ENCODE measurements at places on chromosomes 12 and 14. TPM values are rescaled to one million over a fixed set of nuclear protein-coding genes. Genes with fewer than 3 reads are reported as not detected.

Gene ZNF891
- total RNA-seq: 6.2 TPM

Gene B4GALNT3
- total RNA-seq: 36.1 TPM

- DNase-seq: no peak
Observed at GRCh38 chr12:44696542-44696941, 179.6 kb downstream of the NELL2 start.

DNA sequence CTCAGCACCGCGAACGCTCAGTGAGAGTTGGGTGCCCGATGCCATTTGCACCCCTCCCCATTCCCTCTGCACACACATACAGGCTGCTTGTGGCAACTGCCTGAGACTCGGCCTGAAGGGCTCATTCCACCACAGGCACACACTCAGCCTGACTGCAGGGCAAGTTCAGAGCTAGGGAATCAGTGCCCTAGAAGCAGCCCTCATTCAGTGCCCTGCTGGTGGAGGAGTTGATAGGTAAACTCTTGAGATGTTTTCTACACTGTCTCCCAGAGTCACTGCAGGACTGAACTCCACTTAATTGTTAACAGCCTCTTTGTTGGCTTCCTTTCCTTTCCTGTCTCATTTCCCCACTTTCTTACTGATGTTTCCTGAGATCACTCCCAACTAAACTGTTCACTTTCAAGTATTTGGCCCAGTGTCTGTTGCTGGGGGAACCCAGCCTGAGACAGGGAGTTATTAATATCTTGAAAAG is 16.9 kb downstream of the PPP1R36 start:
- DNase-seq: peak; percentile 14

DNA sequence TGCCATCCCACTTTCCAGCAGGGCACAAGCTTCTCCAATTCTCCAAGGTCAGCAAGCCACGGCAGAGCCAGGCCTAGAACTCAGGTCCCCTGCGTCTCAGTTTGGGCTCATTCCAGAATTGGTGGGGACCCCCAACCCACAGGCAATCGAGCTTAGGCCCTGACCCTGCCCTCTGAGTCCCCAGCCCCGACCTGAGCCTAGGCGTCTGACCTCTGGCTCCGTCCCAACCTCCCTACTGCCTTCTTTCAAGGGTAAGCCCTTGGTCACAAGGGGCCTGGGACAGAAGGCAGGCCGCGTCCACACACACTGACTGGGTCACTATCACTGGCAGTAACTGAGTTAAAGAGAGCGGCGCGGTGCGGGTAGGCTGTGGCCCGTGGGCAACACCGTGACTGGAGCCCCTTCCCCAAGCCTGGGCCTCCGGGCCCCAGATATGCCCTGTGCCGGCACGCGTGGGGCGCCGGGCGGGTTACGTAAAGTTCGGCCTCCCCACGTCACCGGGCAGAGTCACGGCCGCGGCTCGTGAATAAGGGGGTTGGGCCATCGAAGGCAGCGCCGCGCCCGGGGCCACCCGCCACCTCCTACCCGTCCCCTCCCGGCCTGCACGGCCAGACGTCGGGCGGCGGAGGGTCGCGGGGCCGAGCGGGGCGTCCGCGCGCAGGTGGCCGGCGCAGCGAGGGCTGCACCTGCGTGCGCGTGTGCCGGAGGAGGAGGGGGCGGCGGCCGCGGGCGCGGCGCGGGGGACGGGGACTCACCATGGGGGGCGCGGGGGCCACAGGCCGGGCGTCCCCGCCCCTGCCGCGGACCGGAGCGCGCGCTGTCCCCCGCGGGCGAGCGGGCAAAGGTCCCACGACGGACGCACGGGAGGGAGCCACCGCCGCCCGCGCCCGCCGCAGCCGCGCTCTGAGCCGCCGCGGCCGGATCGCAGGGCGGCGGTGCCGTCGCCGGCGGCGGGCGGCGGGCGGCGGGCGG is 516 bp downstream of the ANKRD9 start:
- peak; percentile 30 for DNase-seq

GRCh38 chr12:54141431-54142113 is 47.2 kb downstream of the SMUG1 start:
- peak; percentile 56 for DNase-seq

- DNase-seq: no peak
Observed at GRCh38 chr12:92418381-92418780, 272.7 kb upstream of the BTG1 start.

Gene LMO3
- total RNA-seq: 171 TPM

DNA sequence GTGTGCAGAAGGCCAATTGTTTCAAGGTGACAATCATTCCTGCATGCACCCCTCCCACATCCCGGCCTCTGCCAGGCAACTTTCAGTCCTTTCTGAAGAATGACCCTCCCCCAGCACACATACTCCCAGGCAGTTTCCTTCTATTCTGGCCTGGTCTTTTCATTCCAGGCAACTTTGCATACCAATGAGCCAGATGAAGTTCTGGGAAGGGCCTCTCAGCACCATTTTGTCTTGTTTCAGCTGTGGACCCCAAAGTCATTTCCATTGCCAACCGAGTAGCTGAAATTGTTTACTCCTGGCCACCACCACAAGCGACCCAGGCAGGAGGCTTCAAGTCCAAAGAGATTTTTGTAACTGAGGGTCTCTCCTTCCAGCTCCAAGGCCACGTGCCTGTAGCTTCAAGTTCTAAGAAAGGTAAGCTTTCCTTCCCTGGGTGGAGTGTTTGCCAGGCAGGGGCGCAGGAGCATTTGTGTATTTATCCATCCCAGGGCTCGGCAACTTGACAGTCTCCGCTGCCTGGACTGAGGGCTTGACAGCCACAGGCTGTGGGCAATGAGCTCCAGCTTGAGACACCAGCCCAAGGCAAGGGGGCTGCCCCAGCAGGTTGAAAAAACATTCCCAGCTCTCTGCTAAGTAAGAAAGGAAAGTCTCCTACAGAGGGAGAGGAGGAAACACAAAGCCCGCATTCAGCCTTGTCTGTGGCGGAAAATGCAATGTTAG is 16.4 kb downstream of the BCL2L14 start:
- DNase-seq: no peak

DNA sequence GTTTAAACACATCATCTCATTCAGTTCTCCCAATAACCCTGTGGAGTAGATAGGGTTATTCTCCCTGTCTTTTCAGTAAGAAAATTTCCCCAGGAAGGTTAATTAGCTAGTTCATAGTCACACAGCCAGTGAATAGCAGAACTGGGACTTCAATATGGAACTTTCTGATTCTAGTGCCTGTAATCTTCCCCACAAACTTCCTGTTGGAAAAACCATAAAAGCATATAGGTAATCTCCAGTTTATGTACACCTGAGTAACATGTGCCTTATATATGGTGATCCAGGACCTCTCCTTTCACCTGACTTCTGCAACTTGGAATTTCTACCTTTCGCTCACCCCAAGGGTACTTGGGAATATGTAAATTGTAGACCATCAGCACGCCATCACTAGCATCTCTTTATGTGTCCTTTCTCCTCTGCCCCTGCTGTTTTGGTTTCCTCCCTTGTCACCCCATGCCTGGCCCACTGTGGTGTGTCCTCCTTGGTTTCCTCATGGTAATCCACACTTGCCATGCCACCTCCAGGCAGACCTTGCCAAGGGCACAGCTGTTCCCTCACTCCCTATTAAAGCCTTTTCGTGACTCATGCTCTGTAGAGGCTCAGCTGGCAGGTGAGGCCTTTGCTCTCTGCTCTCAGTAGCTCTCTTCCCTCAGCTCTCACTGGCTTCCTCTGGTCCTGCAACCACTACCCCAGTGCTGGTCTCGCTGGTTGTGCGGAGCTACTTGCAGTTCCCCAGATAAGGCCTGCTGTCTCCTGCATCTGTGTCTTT is 16.7 kb downstream of the TBC1D30 start:
- DNase-seq: no peak

DNA sequence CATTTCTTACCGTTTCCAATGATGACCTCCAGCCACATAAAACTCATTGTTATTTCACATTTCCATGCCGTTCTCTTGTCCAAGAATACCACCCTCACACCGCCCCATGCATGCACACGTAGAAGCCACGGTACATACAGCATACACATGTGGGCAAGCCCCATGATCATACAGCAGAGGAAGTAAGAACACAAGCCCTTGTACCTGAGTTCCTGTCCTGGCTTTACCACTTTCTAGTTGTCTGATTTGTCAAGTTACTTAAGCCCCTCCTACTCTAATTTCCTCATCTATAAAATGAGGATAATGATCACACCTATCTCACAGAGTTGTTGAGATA is 59.9 kb downstream of the DUSP16 start:
- no peak for DNase-seq

Gene SLC17A8
- total RNA-seq: 0.43 TPM

- DNase-seq: no peak
Observed at GRCh38 chr14:39247256-39247655, 13.5 kb downstream of the MIA2 start.

- DNase-seq: no peak
Observed at GRCh38 chr12:65853489-65854157, 29.3 kb downstream of the HMGA2 start.

DNA sequence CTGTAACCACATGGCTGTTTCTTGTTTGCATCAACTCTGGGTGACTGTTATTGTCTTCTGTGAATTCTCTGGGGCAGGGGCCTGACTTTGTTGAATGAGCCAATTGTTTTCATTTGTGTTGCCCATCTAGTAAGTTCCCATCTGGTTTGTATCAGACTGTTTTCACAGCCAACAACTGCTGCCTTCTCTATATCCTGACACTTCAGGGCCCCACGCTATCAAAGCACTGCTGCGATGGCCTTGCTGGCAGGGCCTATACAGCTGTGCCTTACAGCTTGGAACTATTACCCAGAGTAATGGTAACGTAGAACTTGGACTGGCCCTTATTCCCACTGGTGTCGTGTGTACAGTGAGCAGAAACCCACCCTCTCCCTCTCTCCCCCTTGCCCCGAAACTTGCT is 104.3 kb upstream of the DACT1 start:
- peak; percentile 78 for DNase-seq

Gene ACOT2
- total RNA-seq: 23.6 TPM

GRCh38 chr12:104505095-104505818 is 48.5 kb downstream of the CHST11 start:
- DNase-seq: no peak

DNA sequence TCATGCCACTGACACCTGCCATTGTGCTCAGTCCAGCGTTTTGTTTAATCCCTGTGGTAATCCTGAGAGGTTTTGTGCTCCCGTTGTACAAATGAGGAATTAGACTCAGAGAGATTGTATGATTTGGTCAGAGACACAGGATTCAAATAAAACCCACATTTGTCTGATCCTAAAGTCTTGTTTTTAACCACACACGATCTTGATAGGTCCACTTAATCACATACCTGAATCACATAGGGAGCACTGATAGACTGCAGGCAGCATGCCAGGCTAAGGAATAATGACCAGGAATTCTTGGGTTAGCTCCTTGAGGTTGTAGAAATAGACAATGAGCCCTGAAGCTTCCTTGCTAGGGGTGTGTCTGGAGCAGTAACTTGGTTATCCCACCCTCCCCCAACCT is 202.6 kb upstream of the RGS6 start:
- DNase-seq: no peak

GRCh38 chr14:77407158-77407557 is 16.2 kb downstream of the NOXRED1 start:
- DNase-seq: no peak

DNA sequence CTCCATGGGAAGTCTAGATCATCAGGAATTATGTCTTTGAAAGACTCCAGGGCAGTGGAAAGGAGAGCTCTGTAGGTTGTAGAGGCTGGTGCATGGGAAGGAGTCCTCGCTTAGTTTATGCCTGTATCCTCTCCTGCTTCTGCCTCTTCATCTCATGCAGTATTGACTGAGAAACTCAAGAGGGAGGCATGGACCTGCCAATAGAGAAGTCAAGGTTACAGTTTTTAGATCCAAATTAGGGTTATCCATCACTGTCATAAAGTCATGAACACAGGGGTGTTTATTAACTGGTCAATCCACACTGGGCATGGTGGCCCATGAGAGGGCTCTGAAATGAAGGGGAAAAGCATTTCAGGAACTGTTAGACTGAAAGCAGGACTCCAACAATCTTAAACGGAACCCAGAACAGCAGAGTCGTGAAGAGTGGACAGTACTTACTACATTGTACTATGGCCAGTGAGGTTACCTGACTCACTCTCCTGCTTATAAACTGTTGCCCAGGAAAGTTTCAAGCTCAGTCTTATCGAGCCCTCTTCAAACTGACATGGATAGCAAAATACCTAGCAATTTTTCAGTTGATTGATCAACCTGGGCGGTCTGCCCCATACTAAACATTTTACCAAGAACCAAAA is 30.1 kb upstream of the DHRS7 start:
- DNase-seq: no peak

Gene GUCY2C
- not detected for total RNA-seq

Gene TSPAN9
- total RNA-seq: 40.1 TPM

DNA sequence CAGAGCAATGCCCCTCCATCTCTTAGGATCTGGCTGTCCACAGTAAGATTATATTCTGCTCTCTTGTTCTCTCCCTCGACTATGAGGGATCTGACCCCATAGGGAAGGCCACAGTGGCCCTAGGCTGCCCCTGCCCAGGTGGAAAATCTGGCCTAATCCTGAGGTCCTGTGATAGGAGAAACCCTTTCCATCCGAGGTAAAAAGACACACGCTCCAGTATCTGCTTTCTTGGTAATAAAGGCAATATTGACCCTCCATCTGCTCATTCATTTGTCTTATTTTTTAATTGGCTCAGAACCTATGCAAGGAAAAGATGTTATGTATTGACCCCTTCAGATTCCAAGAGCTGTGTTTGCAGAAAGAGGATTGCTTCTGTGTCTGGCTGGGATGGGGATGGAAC is 9.7 kb downstream of the KRT76 start:
- no peak for DNase-seq

Gene ABCC9
- total RNA-seq: 33.4 TPM

GRCh38 chr14:62117751-62118105 is 355.5 kb downstream of the SNAPC1 start:
- no peak for DNase-seq

DNA sequence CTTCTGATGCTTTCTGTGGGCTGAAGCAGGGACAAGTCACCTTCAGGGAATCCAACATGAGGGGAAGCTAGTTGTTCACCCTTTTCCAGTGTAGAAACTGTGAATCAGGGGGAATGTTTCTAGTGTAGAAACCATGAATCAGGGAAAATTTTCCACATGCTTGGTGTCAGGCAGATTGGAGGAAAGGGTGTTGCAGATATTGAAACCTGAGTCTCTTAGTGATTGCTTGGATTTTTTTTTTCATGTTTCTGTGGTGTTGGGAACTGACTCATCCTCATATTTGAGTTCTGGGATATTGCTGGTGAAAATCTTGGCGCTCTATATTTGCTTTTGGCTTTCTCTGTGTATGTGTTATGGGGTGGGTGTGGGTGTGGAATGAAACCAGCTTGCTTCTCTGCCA is 144.5 kb upstream of the FBXO33 start:
- no peak for DNase-seq

GRCh38 chr14:68928770-68929550 is 50.1 kb downstream of the ACTN1 start:
- no peak for DNase-seq

Gene KLRD1
- 4.9 TPM for total RNA-seq

Gene SLC6A15
- not detected for total RNA-seq

DNA sequence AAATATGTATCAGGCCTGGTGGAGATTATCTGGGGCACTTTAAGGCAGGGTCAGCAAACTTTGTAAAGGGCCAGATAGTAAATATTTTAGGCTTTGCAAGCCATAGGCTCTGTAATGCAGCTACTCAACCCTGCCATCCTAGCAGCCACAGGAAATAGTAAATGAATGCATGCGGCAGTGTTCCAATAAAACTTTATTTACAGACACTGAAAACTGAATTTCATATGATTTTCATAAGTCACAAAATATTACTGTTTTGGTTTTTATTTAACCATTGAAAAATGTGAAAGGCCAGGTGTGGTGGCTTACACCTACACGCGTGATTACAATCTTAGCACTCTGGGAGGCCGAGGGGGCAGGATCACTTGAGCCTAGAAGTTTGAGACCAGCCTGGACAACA is 3.2 kb upstream of the CAMKK2 start:
- no peak for DNase-seq

Data from lung (tissue), 17 donors.